Nasal cavity respiratory epithelium epithelial cell of viscerocranial mucosa (primary cell): ENCODE measurements at places on chromosomes 6 and 20. TPM values are rescaled to one million over a fixed set of nuclear protein-coding genes. Genes with fewer than 3 reads are reported as not detected.

PACSIN1 gene
- total RNA-seq: not detected in 2 replicates

SLC22A2 gene
- not detected in 2 replicates for total RNA-seq

TFAP2D gene
- total RNA-seq: not detected in 2 replicates

ESR1 gene
- under 0.01 and 0.64 TPM in 2 replicates for total RNA-seq

FARS2 gene
- 17.8 and 27.3 TPM in 2 replicates for total RNA-seq

CRISP3 gene
- 0.07 and 0.34 TPM in 2 replicates for total RNA-seq

ERVFRD-1 gene
- total RNA-seq: not detected in 2 replicates

HTR1E gene
- total RNA-seq: not detected in 2 replicates

TREML1 gene
- not detected in 2 replicates for total RNA-seq

EPPIN gene
- total RNA-seq: not detected in 2 replicates

GFOD1 gene
- total RNA-seq: 33.8 and 41.4 TPM in 2 replicates

HLA-DMB gene
- total RNA-seq: 0.71 TPM in 1 of 2 replicates, not detected in the other

ZSCAN23 gene
- 1.7 and 7.2 TPM in 2 replicates for total RNA-seq

DEFB118 gene
- not detected in 2 replicates for total RNA-seq

BIRC7 gene
- total RNA-seq: not detected in 2 replicates

SPTLC3 gene
- 4.1 and 7.3 TPM in 2 replicates for total RNA-seq

SNAI1 gene
- total RNA-seq: 0.07 TPM in 1 of 2 replicates, not detected in the other

RNF144B gene
- 142 and 179 TPM in 2 replicates for total RNA-seq

FGD2 gene
- under 0.01 and 0.07 TPM in 2 replicates for total RNA-seq

GJA10 gene
- total RNA-seq: not detected in 2 replicates
